ENCODE measurements at places on chromosomes 5 and 9.
A peak's percentile ranks its signal among the peaks of the same experiment; 100 is the strongest.

- no peak for DNase-seq
These were observed 68.1 kb downstream of the INVS start for GRCh38 chr9:100167176-100167575.

DNA sequence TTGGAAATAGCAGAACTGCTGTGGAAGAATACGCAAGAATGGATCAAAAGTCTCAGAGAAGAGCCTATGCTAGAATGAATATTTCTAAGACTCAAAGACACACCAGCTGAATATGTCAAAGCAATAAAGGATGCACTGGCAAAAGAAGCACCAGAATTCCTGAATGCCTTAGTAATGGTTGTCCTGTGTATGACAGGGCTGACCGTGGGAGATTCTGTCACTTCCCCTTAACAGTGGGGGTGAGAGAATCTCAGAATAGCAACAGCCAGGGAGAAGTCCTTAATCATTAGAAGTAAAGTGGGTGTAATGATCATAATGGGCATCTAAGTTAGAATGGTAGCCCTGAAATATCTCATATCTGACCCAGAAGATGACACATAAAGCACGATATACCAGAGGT lies 14.6 kb upstream of the PRR16 start:
- no peak for DNase-seq

DNA sequence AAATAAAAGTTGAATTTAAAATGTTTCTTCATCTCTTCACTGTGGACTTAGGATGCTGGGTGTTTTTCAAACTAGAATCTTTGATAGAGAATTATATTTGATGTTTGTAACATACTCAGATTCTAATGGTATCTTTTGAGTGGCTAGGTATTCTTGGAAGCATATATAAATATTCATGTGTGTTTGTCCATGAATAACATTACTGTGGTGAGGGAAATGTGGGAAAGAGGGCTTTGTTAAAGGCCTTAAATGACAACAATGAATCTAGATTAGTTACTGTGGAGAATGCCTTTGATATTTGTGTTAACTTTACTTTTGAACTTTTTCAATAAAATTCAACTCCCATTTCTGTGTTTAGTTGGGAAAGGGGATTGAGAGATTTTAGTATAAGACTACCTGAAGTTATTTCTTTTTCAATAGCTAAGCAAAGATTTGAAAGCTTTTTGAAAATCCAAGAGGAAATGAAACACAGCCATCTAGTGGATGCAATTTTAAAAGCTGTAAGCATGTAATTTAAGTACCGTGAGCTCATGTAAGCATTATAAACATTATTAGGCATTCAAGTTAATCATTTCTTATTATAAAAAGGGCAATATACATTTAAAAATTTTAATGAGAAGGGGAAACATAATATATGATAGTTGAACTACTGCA lies 69.6 kb downstream of the CCDC171 start:
- peak; percentile 36 for DNase-seq

GRCh38 chr5:38515646-38516045 lies 40.8 kb downstream of the LIFR start:
- peak; percentile 22 for DNase-seq

DNA sequence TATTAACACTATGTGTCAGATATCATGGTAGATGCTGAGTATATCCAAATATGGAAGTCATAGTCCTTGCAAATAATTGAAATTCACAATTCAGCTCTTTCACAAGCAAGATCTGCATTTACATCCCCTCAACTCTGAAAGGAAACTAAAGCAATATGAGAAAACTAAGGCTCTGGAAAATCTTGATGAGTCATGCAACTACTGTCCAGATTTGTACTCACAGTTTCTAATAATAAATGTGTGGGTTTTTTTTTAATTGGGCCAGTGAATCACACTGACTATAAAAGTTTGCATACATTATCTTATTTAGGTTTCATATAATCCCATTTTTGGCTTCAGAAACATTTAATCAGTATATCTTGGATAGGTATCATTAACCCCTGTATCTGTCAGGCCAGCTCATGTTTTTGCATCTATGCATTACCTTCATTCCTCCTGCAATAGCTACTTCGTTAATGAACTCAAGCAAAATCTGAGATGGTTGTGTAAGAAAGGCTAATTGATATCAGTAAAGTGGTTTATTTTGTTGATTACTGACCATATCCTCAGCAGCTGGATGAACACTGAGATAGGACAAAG lies 58.7 kb upstream of the PRR16 start:
- DNase-seq: no peak

DNA sequence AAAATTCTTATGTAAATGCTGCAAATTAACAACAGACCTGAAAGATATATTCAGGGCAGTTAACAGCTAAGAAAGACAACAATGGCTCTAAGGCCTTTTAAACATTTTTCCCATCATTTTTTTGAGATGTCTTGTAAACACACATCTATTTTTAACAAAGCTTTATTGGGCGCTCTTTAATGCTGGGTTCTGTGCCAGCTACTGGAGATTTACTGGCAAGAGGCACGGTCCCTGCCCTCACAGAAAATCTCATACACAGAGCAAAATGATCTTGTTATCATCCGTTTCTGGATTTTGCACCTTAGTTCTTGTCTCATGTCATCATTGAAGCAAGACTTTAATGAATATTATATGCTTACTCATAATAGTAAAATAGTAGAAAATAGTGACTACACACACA lies 1022.3 kb upstream of the WWC1 start:
- DNase-seq: no peak

DNA sequence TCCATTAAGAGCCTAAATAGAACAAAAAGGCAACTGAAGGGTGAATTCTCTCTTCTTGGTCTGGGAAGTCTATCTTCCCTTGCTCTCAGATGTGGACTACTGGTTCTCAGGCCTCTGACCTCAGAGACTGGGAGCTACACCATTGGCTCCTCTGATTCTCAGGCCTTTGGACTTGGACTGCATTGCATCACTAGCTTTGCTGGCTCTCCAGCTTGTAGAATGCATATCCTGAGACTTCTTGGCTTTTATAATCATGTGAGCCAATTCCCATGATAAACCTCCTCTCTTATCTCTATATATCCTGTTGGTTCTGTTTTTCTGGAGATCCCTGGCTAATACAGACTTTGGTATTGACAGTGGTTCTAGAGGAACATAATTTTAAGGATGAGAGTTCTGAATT lies 89.8 kb downstream of the PSAT1 start:
- DNase-seq: no peak

DNA sequence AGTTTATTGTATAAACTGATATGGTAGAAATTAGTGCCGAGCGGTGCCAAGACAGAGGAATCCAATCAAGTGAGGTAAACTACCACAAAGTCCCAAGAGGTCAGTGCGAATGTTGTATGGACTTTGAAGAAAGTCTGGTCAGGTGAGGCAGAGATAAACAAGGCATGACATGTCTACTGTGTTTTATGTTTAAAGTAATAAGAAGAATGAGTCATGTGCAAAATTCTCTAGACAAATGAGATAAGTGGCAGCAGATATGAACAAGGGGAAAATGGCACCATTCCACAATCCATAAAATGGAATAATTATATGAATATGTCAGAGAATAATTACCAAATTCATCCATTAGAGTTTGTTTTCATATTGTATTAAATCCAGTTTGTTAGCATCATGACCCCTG lies 364.1 kb upstream of the CCNH start:
- no peak for DNase-seq

- DNase-seq: no peak
These were observed 140.3 kb upstream of the FER start for GRCh38 chr5:108607421-108607820.

- no peak for DNase-seq
These were observed 4.6 kb upstream of the NEURL1B start for GRCh38 chr5:172636279-172637050.

DNA sequence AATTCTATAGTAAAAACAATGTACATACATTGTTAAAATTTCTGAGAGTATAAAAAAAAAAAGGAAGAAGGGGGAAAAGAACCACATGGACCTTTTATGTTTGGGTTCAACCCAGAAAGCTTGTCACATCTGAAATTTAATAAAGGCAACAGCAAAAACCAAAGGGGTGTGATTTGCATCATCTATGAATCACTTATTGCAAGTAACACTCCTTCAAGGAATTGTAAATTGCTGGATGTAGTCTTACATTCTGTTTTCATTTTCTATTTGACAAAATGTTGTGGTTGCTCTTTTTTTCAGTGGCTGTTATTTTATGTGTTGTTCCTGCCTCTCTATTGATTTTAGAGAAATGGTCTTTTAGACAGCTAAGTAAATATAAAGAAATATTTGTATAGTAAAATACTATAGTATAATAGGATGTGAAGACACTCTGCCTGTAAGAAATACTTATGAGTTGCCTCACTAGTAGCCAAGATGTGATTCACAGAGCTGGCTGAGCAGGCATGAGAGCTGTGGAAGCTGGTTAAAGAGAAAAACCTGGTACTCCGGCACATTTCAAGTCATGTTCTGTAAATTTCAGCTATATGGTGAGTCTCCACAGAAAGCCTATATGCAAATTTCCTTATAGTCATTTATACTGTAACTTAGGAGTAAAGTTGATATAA lies 131.1 kb upstream of the CNTLN start:
- DNase-seq: no peak

DNA sequence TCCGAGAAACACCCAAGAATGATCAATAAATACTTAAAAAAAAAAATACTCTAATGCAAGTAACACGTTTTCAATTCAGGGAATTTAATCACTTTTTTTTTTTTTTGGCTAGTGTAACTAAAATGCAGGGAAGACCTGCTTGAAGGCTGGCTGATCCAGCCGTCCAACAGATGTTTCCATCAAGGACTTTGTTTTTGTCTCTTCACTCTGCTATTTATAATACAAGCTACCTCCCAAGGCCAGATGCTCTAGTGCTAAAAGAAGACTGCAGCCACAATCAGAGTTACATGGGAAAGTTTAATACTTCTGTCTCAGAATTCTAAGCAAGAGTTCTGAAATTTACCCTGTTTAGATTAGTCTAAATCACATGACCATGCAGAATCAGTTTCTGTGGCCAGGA lies 14.5 kb downstream of the TBCA start:
- no peak for DNase-seq

DNA sequence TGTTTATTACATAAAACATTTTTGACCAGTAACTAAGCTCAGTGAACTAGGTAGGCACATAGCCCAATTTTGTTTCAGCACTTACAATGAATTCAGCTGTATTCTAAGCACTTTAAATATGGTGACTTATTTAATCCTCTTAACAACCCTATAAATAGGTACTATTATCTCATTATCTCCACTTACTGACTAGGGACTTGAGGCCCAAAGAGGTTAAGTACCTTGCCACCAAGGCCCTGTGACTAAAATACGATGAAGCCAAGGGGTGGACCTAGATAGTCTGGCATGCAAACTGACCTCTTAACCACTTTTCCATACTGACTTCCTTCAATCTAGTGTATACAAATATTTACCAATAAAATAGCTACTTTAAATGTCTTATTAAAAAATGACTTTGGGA lies 266.4 kb downstream of the ZNF608 start:
- no peak for DNase-seq
